Heart left ventricle (tissue), 16 donors: ENCODE measurements at places on chromosomes 5 and 9. TPM values are rescaled to one million over a fixed set of nuclear protein-coding genes. Genes with fewer than 3 reads are reported as not detected.

Gene INSL4
- total RNA-seq: not detected

Gene PCDHB2
- total RNA-seq: 1.7 TPM

Gene DIAPH1
- total RNA-seq: 137 TPM

Gene GHR
- total RNA-seq: 12.8 TPM

Gene ALAD
- total RNA-seq: 80.4 TPM

Gene OR1L4
- total RNA-seq: not detected

Gene GTF3C4
- 8.0 TPM for total RNA-seq

- DNase-seq: no peak
Observed at GRCh38 chr5:75078027-75078426, 25.7 kb upstream of the GCNT4 start.

DNA sequence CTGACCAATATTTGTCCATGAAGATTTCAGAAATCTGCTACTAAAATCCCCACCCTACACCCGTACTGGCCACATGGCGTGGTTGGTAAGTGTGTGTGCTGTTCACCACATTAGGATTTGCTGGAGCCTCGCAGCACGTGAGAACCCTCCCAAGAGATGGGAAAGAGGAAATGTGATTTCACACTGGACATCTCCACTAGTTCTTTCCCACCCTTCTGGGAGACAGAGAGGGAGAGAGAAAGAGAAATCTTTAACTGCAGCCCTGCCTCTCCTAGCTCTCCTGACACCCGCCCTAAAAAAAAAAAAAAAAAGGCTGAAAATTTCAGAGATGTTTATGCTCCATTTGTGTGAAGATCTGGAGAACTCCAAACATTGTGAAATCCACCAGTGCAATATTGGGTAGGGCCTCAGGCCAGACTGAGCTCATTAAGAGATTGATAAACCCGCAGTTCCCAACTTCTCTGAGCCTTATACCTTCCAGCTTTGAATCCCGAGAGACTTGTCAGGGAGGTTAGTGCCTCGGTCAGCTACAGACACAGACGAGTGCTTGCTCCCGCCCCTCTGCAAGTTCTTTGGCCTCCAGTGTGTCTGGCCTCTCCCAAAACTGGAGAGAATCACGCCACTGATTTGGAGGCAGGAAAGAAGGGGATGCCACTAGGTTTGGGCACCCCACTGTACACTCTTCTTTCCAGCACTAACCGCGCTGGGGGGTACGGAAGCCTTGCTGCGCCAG is 1.9 kb downstream of the SPRY4 start:
- peak; percentile 65 for DNase-seq

GRCh38 chr5:112878760-112879159 is 17.7 kb downstream of the SRP19 start:
- no peak for DNase-seq

GRCh38 chr5:67156976-67157583 is 39.5 kb downstream of the CD180 start:
- no peak for DNase-seq

GRCh38 chr5:54659700-54660131 is 142.2 kb downstream of the SNX18 start:
- DNase-seq: no peak

DNA sequence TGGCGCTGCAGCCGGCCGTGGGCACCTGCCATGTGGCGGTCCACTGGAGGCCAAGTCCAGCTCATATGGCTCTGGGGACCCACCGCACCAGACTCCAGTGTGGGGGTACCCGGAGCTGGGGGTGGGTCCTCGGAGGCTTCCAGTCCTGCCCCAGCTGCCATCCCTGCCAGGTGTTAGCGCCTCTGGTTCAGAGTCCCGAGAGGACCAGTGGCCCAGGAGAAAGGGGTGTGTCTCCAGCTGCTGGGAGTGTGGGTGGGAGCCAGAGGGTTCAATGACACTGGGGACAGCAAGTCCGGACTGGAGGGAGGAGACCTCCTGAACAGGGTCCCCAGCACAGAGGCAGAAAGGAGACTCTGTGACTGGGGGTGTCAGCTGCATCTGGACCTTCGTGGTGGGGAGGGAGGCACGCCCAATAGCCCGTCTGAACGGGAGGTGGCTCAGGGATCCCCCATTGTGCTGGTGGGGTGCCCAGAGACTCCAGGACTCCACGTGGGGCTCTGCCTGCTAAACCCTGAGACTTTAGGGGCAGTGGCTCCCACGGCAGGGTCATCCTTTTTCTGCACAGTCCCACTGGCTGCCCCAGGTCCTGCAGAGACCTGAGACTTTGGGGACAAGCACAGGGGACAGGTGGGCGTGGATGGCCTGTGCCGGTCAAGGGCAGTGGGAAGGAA is 2.4 kb upstream of the AHRR start:
- no peak for DNase-seq

- peak; percentile 89 for DNase-seq
Observed at GRCh38 chr5:172872997-172873491, 39.0 kb downstream of the ERGIC1 start.

DNA sequence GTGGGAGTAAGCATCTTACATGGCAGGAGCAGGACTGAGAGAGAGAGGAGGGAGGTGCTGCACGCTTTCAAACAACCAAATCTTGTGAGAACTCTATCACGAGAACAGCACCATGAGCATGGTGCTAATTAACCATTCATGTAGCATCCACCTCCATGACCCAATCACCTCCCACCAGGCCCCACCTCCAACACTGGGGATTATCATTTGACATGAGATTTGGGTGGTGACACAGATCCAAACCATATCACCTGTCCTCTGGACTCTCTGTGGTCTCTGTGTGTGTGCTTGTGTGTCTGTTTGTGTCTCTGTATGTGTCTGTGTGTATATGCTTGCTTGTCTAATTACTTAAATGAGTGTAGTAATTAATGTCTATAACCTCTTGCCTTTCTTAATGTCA is 31.1 kb downstream of the SEC61B start:
- DNase-seq: no peak

DNA sequence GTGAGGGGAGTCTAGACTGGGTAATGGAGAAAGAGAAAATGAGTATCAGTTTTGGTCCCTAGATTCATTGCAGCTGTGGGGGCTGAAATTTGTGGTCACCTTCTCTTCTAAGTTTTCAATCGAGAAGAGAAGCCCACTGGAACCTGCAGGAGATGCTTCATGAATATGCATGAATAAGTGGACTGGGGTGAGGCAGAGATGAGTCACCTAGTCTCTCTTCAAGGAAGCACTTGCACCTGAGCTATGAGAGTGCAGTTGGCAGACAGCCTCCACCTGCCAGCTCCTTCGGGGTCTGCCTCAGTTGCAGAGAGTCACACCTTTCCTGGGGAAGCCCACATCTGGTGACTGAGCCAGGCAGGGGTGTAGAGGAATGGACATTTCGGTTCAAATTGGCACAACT is 69.1 kb downstream of the ZNF366 start:
- DNase-seq: no peak

GRCh38 chr5:154999865-155000264 is 13.7 kb upstream of the KIF4B start:
- no peak for DNase-seq

DNA sequence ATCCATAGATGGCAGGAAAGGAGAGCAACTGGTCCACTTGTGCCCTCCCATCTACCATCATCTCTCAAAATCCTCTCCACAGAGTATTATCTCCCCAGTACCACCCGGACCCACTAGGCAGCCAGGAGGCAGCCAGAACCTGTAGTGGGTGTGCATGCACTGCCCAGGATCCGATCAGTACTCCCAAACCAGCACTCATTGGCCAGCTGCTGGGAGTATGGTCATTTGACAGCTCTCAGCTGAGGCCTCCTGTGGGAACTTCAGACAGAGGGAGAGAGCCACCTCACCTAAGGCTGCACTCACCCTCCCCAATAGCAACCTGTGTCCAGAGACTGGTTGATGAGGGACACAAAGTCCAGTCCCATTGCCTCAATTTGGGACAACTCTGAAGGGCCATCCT is 286.0 kb downstream of the TRIM36 start:
- no peak for DNase-seq

DNA sequence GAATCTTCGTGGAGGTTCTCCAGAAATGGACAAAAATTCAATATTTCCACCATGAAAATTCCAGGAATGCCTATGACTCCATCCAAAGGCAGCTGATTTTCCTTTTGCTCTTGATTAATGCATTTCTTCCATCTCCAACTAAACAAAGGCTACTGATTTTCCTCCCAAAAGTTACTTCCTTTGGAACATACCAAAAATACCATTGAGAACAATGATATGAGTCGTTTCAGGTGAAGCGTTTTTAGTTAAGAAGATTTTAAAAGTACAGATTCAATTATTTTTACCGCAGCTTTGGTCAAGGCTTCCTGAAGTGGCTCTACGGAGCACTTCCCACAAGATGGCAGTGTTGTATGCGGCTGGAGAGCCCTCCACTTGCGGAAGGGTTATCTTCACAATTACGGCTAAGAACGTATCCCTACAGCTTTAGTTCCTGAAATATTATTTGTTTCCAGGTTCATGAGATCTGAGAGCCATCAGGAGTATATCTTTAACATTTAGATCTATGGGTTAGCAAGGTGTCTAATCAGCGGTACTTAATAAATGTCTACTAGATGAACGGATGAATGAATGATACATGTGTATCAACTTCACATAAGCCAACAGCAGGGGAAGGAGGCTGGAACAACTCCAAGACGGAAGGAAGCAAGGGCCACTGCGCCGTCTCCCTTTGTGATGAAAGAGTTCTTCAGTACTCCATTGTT is 35.9 kb upstream of the ARSB start:
- no peak for DNase-seq

DNA sequence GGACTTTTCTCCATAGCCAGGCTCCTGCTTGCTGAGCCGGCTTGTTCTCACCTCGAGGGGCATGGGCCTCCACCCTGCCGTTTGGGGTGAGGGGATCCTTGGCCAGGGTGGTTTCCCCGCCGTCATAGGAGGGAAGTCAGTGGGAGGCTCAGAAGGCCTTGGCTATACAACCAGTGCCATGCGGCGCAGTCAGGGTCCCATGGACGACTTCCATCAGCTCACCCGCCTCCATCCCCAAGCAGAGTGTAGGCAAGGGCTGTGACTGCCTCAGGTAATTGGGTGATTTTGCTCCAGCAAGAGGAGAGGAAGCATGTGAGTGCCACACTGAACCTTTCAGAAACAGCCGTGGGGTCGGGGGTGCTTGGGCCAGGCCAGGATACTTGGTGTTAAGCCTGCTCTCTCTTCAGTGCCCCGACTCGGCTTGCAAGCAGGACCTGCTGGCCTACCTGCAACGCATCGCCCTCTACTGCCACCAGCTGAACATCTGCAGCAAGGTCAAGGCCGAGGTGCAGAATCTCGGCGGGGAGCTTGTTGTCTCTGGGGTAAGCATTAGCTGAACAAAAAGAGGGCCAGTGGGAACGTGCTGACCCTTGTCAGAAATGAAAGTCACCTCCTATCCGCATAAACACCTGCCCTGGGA is 57.2 kb upstream of the LRRTM2 start:
- DNase-seq: no peak

- DNase-seq: no peak
Observed at GRCh38 chr9:28758341-28758740, 1185.1 kb upstream of the C9orf72 start.

DNA sequence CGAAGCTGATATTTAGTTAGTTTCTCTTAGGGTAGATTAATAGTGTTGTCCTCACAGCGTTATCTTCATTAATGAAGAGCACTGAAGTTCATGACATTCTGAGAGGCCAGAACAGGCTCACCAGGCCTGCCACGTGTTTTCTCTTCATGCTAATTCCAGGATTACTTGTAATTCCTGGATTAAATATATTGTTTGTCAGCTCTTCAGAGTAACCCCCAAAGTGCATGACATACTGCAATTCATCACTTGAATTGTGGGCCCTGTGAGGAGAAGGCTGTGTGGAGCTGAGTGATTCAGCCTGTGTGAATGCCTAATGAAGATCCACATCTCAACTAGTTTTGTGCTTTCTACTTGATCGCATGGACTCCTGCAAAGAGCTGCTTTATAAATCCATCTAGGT is 401.0 kb upstream of the ADAMTSL1 start:
- DNase-seq: no peak

DNA sequence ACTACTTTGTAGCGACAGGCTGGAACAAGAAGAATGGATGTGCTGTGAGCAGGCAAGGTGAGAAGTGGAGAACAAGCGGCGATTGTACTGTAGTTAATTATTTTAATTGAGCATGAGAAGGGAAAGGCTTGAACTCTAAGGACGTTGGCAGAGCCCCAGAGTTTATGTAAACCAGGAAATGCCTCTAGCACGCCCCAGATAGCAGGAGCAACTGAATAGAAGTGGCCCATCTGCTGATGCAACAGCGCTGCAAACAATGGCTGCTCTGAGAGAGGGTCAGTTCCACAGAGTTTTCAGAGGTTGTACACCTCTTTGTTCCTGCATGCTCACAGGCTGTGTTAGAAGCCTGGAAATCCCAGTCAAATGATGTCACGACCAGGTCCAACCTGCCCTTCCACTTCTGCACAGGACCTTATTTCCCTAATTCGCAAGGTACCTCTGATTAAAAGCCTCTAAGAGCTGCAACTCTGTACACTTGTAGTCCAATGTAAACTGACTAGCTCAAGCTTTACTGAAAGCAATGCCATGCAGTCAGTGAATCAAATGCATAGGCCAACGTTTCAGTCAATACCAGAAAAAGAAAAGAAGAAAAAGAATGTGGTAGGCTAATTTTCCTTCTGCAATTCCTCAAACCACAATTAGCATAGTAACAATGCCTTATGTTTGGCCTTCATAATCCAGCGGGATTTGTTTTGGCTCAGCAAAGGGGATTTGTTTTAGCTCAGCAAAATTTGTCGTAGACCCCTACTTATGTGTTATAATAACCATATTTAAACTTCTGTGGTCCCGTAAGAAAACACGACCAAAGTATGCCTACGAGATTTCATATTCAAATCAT is 119.6 kb upstream of the RETREG1 start:
- DNase-seq: no peak

GRCh38 chr5:131846536-131846935 is 49.7 kb upstream of the FNIP1 start:
- no peak for DNase-seq

DNA sequence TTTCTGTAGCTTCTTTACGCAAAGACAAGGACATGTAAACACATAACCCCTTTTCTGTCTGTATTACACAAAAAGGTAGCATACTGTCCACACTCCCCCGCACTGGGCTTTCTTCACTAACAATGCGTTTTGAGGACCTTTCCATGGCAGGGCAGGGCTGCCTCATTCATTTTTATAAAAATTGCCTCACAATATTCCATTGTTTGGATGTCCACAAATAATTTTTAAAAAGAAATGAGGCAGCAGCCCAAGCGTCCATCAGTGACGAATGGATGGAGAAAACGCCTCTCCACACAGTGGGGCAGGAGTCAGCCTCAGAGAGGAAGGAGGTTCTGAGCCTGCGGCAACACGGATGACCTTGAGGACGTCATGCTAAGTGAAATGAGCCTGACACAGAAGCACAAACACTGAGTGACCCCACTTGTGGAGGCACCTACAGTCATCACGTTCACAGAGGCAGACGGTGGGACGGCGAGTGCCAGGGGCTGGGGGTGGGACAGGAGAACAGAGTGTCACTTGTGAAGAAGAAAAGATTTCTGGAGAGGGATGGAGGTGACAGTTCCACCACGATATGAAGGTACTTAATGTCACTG is 67.8 kb downstream of the RASGEF1C start:
- DNase-seq: no peak

GRCh38 chr5:138890644-138891043 is 15.5 kb upstream of the LRRTM2 start:
- DNase-seq: no peak
